ENCODE measurements at places on chromosomes 7 and 10.
A peak's percentile ranks its signal among the peaks of the same experiment; 100 is the strongest.

DNA sequence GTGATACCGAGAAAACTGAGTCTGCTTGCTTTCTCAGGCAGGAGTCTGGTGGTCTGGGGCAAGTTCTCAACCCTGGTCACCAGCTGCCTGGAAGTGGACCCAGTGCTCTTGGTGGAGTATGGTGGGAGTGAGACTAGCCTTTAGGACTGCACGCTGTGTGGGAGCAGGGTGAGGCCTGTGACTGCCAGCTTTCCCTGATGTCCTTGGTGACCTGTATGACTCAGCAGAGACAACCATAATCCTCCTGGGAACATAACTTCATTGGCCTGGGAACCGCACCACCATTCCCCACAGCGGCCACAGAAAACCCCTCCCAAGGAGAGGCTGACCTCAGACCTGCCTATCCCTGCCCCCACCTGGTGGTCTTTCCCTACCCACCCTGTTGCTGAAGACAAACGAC lies 139.5 kb upstream of the CHRM2 start:
- no peak for DNase-seq

DNA sequence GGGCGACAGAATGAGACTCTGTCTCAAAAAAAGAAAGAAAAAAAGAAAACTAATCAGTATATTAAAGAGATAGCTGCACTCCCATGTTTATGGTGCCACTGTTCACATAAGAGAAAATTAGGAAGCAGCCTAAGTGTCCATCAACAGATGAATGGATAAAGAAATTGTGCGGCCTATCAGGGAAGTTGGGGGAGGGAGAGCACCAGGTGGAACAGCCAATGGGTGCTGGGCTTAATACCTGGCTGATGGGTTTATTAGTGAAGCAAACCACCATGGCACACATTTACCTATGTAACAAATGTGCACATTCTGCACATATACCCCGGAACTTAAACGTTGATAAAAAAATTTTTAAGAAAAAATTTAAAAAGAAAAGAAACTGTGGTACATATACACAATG lies 9.0 kb upstream of the PRRT4 start:
- DNase-seq = no peak

GRCh38 chr7:4203626-4204512 lies 478.2 kb upstream of the FOXK1 start:
- no peak for DNase-seq

GRCh38 chr7:155584763-155585531 lies 38.6 kb upstream of the CNPY1 start:
- no peak for DNase-seq

DNA sequence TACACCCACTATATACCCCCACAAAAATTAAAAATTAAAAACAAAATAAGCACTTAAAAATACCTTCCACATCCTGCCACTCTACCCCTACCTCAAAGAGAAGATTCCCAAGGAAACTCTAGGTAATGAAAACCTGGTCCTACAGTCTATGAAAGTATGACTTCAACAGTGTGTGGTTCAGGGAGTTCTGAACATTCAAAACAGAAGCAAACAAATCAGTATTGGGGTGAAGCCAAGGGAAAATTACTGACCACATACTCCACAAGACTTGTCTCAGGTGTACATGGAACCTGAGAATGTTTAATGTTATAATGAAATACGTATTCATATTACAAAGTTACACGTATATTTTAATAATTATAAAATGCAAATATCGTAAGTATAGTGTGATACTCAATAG lies 20.3 kb upstream of the LIPM start:
- no peak for DNase-seq

GRCh38 chr7:99109108-99110051 lies 34.5 kb downstream of the SMURF1 start:
- peak; percentile 83 for DNase-seq

GRCh38 chr10:34462056-34462455 lies 353.0 kb downstream of the PARD3 start:
- no peak for DNase-seq

GRCh38 chr10:9786101-9786500 lies 1231.6 kb upstream of the CELF2 start:
- no peak for DNase-seq

- no peak for DNase-seq
These were observed 21.4 kb upstream of the RAPGEF5 start for GRCh38 chr7:22378199-22378980.

DNA sequence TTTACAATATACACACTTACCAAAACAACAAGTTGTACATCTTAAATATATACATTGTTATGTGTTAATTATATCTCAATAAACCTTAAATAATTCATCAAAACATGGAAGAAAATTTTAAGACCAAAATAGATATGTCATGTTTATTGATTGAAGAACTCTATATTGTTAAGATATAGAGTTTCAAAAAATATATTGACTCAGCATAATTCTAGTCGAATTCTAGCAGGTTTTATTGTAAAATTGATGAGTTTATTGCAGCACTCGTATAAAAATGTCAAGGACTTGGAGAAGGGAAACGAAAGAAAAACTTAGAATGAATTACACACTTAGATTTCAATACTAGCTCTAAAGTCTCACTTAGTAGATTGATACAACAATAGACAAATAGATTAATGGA lies 575.4 kb upstream of the SORCS1 start:
- DNase-seq = no peak

- DNase-seq = no peak
These were observed 38.7 kb upstream of the GSAP start for GRCh38 chr7:77454802-77455201.

DNA sequence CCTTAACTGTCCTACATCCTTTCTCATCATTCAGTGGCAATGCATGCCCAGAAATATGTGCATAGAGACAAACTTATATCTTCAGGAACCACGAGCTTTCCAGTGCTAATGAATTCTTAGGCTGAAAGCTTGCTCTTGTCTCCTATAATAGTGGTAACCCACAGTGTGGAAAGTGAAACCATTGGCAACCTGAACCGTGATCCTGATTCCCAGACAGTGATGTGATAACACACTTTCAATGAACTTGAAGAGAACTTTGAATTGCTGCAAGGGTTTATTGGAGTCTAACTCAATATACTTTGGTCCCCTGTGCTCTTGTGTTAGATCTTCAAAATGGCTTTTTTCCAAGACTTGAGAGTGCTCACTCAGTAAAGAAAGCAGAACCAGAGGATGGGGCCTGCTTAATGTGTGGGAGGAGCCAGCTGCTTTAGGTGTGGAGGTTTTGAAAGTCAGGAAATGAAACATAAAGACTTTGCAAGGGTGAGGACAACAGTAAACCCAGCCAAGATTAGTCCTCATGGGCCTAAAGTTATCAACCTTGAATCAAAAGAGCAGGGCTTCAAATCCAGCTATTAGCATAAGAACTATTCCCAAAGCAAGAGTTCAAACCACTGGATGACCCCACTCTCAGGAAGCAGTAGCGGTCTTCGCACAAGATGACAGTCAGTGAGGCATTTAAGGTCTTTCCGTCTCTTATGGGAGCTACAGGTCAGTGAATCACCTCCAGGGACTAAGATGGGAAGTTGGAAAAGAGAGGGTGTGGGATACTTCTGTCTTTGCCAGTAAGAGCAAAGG lies 332.4 kb upstream of the NRP1 start:
- DNase-seq = no peak

DNA sequence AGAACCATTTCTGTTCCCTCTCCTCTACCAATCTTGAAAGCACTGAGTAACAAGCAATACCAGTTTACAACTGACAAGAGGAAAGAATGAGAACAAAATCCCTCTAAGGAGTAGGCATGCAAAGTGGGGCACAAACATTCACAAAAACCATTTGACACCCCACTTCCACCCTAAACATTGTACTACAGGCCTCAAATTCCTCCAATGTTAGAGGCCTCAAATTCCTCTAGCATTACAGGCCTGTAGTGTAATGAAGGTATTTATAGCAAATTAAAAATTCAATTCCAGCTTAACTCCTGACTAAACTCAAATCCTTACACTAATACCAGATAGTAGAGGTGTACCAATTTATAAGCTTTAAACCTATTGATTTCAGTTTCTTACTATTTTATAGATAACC lies 85.4 kb downstream of the SIRT1 start:
- DNase-seq = no peak

DNA sequence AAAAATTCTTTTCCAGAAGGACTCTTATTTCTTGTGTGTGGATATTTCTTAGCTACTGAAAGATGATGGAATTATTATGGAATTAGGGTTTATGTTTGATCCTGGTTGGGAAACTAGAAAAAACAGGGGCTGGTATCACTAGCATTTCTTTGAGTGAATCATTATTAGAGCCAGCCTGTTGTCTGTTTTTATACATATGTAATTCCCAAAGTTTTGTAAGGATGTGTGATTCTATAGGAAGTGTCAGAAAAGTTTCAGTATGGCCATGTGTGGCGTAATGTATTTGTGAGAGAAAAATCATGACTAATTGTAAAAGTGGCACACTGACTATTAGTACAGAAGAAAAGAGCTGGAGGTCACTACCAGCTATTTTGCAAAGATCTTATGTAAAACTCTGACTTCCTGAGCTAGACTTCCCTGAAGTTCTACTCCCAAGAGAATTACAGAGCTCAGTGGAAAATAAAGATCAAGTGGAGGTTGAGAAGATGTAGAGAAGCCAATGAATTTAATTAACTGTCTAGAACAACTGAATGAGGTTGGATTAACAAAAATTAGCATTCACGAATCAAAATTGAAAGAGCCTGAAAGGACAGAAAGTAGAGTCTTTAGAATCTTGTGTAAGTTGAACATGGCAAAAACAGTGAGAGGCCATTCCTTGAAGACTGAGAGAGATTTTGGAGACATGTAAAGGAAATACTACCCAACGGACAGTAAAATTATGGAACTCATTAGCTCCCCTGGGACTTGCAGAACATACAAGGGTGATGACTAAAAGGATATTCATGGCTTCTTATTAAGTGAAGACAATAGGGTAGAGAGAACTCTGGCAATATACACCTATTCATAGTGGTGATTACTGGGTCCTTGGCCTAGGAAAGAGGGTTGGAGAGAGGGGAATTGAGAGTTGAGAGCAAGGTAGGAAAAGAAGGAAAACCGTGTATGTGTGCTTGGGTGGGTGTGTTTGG lies 12.5 kb downstream of the ZNF365 start:
- no peak for DNase-seq

GRCh38 chr10:110522365-110522988 lies 24.8 kb downstream of the DUSP5 start:
- DNase-seq = no peak

DNA sequence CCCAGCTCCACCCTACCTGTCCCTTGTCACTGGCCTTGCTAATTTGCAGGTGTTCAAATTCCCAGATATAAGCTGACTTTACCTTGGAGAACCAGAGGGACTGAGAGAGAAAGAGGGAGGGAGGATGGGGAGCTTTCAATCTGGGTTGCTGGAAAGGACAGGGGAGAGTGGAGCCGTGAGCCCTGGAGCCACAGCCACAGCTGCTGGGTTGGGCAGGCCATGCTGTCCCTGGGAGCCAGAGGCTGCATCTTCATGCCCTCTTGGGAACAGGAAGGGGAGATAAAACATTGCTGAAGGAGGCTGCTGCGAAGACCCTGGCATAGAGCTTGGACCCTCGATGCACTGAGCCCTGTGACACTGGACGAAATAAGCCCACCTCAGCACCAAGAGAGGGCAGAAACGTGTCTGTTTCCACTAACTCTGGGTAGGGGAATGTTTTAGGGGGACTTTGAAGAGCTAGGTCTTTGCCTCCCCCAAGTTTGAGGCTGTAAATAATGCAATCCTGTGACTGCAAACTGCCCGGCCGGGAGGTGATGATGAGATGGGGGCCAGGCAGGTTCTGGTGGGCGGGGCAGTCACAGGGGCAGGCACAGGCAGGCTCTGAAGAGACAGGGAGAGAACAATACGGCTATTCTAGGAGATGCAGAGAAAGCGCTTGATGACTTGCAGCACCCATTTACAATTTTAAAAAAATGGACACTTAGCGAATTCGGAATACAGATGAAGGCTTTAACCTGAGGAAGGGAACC lies 5.8 kb upstream of the JAKMIP3 start:
- DNase-seq = no peak

Data from NCI-H2171 (cell line).